Activated T-cell treated with anti-CD3 and anti-CD28 coated beads, Interleukin-2, amount 50 U/mL, for 72 hours (primary cell): ENCODE measurements at places on chromosomes 13 and 19.
A peak's percentile ranks its signal among the peaks of the same experiment; 100 is the strongest.

- no peak for DNase-seq
These were observed 5.3 kb downstream of the CCDC70 start for GRCh38 chr13:51867062-51867461.

GRCh38 chr13:97574926-97575325 lies 141.0 kb downstream of the RAP2A start:
- DNase-seq: peak; percentile 15

DNA sequence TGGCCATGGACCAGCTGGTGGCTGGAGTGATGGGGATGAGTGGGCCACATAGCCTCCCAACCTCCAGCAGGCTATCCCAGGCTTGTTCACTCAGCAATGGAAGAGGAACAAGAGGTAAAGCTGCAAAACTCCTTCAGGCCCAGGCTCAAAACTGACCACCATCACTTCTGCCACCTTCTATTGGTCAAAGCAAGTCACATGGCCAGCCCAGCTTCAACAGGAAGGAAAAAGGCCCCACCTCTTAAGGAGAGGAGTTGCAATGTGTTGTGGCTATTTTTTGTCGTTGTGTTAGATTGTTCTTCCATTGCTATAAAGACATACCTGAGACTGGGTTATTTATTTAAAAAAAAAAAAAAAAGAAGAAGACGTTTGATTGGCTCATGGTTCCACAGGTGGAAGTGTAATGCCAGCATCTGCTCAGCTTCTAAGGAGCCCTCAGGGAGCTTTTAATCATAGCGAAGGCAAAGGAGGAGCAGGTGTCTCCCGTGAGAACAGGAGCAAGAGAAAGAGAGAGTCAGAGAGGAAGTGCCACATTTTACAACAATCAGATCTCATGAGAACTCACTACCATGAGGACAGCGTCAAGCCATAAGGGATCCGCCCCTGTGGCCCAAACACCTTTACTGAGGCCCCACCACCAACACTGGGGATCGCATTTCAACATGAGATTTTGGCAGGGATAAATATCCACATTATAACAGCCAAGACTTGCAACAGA lies 5.4 kb downstream of the IGSF23 start:
- no peak for DNase-seq

- DNase-seq: no peak
These were observed 23.6 kb downstream of the TNFSF11 start for GRCh38 chr13:42597505-42597904.

- no peak for DNase-seq
These were observed 2.9 kb upstream of the ZNF304 start for GRCh38 chr19:57348136-57348535.

DNA sequence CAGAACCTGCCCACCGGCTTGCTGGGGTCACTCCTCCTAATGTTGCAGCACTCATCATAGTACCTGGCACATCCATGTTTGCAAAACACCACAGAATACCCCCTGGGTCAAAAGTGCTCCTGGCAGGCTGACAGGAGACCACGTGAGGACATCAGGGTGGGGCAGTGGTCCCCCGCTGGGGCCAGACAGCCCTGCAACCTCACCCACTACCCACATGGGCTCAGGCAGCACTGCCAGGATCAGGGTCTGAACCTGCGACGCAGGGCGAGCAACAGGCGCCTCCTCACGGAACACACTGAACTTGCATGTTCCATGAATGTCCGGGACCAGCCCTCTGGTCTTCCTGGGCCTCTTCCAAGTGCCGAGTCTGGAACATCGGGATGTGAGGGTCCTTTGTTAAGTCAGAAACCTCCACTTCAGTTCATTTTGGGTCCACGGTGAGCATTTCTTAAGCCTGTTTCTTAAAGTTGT lies 1.4 kb upstream of the SLC7A9 start:
- no peak for DNase-seq

DNA sequence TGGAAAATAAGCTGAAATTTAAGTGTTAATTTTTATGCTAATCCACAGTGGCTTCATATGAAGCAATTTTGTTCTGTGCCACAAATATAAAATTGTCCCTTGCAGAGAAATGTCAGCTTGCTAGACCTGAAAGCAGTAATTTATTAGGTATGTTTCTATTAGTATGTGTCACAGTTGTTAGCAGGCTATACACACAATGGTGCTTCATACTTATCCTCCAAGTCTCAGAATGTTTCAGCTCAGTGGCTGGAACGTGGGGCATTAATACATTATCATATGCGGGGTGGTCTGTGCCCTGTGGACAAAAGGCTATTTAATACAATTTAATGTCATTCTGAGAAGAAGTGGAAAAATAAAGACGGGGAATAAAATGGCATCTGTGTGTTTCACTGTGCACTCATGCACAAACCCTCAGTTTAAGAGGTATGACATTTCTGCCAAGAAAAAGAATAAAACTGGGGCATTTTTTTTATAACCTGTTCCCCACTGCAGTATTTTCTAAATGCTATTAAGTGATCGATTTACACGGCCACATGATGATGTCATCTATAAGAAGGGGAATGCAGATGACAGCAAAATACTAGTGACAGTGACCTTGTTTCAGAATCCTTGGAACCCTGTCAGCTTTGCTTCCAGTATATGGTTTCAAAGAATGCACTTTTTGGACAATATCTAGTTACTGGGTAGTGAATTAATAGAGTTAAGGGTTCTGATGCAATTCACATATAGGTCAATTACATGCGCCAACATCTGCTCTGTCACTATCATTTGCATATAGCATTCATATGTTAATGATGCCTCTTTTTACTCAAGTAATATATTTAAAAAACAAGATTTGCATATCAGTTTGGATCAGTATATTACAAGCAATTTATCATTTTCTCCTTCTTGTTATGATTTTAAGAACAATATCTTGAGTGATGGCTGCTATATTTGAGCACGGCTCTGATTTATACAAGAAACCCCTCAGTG lies 21.2 kb upstream of the ZNF536 start:
- no peak for DNase-seq

GRCh38 chr19:11200015-11200574 lies 2.8 kb upstream of the KANK2 start:
- no peak for DNase-seq

- DNase-seq: no peak
These were observed 185.2 kb downstream of the MZT1 start for GRCh38 chr13:72542241-72542640.

DNA sequence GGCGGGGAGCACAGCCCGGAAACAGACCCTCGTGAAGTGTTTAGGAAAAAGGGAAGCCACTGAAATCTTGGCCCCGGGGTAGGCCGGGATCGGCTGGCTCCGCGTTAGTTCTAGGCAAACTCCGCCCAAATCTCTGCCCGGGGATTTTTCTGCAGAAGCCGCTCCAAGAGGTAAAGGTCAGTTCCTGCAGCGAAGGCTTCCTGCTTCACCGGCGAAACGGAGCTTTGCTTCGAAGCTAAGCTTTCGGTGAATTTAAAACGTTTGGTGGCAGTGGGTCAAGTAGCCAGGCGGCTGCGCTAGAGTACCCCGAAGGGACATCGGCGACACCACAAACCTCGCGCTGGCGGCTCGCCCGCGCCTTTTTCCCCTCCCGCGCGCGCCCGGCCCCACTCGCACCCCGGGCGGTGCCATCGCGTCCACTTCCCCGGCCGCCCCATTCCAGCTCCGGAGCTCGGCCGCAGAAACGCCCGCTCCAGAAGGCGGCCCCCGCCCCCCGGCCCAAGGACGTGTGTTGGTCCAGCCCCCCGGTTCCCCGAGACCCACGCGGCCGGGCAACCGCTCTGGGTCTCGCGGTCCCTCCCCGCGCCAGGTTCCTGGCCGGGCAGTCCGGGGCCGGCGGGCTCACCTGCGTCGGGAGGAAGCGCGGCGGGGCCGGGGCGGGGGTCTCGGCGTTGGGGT lies 441 bp downstream of the GJB2 start:
- DNase-seq: peak; percentile 17

- no peak for DNase-seq
These were observed 8.6 kb upstream of the FKRP start for GRCh38 chr19:46737298-46737654.

DNA sequence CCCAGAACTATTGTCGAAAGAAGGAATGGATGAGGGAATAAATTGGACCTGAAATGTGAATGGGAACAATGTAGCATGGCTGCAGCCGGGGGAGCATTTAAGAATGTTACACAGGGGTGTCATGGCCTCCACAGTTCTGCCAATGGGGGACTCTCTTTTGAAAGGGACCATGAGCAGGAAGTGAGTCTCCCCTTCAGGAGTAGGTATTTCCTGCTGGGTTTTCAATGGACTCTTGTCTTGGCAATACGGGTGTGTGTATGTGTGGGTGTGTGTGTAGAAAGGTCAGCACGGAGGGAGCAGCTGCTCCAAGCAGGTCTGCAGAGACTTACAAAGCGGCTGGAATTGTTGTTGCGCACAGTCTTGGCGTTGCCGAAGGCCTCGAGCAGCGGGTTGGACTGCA lies 24.4 kb downstream of the MYO1F start:
- no peak for DNase-seq

GRCh38 chr13:99322297-99323103 lies 15.3 kb upstream of the GPR183 start:
- DNase-seq: peak; percentile 48

GRCh38 chr13:114121496-114122126 lies 10.8 kb downstream of the RASA3 start:
- no peak for DNase-seq

DNA sequence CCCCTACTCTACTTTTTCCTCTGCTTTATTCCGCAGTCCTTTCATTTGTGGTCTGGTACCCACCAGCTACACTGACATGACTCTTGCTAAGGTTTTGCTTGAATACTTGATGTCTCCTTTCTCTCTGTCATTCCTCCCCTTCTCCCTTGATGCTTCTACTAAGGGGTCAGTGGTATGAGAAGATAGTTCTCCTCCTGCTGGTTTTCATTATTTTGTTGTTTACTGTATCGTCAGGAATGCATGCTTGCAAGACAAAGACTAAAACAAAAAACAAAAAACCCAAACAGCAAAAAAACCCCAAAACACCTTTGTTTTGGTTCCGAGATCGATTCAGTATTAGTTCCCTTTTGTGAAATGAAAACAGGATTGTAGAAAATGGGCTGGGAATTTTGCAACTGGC lies 59.5 kb downstream of the PCCA start:
- DNase-seq: no peak

DNA sequence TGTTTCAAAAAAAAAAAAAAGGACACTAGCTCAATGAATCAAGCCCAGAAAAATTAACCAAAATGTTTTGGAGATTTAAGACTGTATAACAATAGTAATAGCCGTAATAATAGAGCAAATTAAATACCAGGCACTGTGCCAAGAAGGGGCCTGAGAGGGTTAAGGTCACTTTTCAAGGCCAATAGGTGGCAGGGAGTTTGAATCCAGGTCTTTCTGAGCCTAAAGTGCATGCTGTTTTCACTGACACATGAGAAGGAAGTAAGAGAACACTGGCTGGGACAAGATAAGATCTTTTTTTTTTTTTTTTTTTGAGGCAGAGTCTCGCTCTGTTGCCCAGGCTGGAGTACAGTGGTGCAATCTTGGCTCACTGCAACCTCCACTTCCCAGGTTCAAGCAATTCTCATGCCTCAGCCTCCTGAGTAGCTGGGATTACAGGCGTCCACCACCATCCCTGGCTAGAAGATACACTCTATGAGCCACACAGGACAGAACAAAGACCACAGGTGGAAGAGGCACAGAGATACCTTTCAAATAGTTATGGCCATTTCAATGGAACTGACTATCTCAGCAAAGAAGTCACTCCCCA lies 7.7 kb downstream of the FFAR2 start:
- DNase-seq: no peak

- DNase-seq: no peak
These were observed 12.2 kb downstream of the RHPN2 start for GRCh38 chr19:33052352-33052972.

GRCh38 chr13:26411206-26411605 lies 146.3 kb upstream of the WASF3 start:
- DNase-seq: no peak
